ENCODE measurements at places on chromosomes 3 and 15.
A peak's percentile ranks its signal among the peaks of the same experiment; 100 is the strongest.

GRCh38 chr3:14200841-14201240 lies 22.2 kb downstream of the LSM3 start:
- DNase-seq = no peak

GRCh38 chr3:151199554-151200438 lies 3.2 kb downstream of the GPR171 start:
- DNase-seq = no peak

GRCh38 chr15:40043927-40044716 lies 5.1 kb upstream of the SRP14 start:
- no peak for DNase-seq

- no peak for DNase-seq
Measured at GRCh38 chr3:102112704-102113230, 263.5 kb downstream of the NFKBIZ start.

- no peak for DNase-seq
Measured at GRCh38 chr3:28877912-28878311, 403.0 kb upstream of the RBMS3 start.

- DNase-seq = peak; percentile 45
Measured at GRCh38 chr3:53496984-53497383, 2.6 kb downstream of the CACNA1D start.

- peak; percentile 40 for DNase-seq
Measured at GRCh38 chr15:38176155-38176554, 76.5 kb upstream of the SPRED1 start.

DNA sequence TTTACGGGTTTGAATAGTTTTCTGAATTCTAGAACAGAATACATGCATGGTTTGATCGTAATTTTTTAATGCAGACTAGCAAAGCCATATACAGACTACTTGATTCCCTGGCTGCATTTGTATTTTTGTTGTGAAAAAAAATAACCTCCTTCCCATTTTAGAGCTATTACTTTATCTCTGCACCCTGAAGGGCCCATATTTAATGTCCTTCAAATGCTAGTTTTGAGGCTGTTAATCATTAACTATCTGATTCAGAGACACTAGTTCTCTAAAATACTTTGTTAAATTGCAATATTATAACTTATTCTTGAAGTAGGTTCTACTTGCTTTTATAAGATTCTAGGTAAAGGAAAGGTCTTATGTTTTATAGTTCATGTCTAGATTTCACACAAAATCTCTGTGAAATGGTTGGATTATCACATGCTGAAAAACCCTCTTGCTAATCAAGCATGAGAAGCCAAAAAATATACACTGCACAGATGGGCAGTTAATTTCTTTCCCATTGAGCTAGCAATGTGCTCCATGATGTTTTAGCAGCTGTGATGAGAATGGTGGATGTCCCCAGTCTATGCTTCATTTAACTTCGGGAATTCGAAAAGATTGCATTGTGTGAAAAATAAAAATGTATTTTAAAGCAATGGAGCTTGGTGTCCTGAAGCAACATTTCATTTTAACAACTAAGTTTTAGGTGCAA lies 634.0 kb upstream of the BCHE start:
- DNase-seq = no peak

- DNase-seq = no peak
Measured at GRCh38 chr15:48733615-48734014, 77.3 kb downstream of the CEP152 start.

GRCh38 chr3:193910886-193911738 lies 224.8 kb upstream of the HES1 start:
- peak; percentile 66 for DNase-seq

DNA sequence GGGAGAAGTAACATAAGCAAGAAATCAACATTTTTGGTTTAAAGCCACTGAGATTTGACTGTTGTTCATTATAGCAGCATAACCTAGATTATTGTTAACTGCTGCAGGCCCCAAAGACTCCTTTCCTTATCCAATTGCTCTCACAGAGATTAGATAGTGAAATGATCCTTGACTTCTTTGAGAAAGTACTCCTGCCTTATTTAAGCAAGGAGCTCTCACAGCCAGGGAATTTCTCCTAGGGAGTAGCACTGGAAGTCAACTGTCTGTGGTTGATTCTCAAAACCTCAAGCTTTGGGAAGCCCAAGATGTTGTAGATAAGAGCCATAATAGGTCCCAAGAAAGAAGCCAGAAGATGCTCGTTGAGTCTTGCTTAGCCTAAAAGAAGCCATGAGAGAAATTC lies 151.8 kb upstream of the TSC22D2 start:
- no peak for DNase-seq

DNA sequence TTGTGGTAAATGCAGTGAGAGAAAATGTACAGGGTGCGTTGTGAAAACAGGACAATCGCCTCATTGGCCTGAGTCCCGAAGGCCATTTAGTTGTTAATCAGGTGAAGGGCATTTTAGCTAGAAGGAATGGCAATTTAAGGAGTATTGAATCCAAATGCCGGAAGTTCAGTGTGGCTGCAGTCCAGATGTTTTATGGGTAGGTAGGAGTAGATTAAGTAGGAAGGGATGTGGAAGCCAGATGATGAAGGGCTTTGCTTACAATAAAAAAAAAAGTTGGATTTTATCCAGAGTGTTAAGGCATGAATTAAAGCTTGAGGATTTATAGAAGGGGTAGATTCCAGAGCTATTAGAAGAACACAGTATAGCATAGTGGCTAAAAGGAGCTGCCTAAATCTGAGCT lies 572.7 kb downstream of the NLGN1 start:
- no peak for DNase-seq

GRCh38 chr3:61358364-61358763 lies 107.1 kb upstream of the FHIT start:
- DNase-seq = peak; percentile 93

DNA sequence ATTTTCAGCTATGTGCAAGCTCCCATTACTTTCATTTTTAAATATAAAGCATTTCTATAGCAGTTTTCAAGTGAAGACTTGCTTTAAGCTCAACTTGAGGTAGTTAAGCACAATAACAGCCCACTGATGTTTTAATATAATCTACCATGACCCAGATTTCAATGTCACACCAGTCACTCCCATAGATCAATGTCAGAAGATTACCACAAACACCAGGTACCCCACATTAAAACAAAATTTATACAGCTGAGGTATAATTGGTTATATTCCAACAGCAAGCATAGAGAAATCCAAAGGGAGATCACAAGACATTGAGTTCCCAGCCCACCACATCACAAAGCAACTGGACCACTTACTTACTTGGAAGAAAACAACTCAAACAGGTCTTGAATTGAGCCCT lies 22.8 kb downstream of the GTPBP8 start:
- DNase-seq = no peak

GRCh38 chr15:76340803-76341365 lies 4.3 kb downstream of the ISL2 start:
- DNase-seq = peak; percentile 61

DNA sequence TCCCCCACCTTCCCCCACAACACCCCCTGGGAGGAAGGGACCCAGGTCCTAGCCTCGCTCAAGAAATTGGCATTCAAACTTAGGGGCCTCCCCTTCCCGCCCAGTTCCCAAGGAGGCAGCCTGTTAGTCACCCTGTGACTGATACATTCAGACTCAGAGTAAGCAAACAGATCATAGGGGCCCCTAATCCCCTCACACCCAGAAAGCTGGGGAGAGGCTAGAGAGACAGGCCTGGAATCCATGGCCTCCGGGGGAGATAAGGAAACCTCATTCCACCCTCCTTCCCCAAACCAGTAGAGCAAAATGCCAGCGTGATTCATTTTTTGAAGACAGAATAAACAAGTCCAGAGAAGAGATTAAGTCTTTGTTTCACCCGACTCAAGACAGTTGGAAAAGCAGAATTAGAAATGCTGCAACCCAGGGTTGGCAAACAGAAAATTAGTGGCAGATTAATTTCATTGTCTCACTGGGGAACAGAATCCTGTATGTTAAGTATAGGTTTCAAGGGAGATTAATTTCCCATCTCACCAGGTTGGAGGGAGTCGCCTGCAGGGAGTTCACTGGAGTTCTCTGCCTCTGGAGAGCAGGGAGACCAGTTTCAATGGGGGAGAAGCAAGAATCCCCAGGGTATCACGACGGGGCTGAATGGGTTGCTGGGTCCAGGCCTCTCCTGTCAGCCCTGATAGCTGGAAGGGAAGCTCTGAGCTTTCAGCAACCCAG lies 268.3 kb downstream of the UACA start:
- peak; percentile 68 for DNase-seq

- DNase-seq = peak; percentile 65
Measured at GRCh38 chr3:126342991-126343648, 14.1 kb downstream of the KLF15 start.

- DNase-seq = no peak
Measured at GRCh38 chr15:91599261-91599660, 254.2 kb upstream of the SLCO3A1 start.

- DNase-seq = no peak
Measured at GRCh38 chr3:121707531-121708273, 41.8 kb downstream of the GOLGB1 start.

- no peak for DNase-seq
Measured at GRCh38 chr15:69323893-69324430, 25.2 kb downstream of the PAQR5 start.

GRCh38 chr3:185049710-185050109 lies 103.2 kb downstream of the C3orf70 start:
- DNase-seq = no peak

DNA sequence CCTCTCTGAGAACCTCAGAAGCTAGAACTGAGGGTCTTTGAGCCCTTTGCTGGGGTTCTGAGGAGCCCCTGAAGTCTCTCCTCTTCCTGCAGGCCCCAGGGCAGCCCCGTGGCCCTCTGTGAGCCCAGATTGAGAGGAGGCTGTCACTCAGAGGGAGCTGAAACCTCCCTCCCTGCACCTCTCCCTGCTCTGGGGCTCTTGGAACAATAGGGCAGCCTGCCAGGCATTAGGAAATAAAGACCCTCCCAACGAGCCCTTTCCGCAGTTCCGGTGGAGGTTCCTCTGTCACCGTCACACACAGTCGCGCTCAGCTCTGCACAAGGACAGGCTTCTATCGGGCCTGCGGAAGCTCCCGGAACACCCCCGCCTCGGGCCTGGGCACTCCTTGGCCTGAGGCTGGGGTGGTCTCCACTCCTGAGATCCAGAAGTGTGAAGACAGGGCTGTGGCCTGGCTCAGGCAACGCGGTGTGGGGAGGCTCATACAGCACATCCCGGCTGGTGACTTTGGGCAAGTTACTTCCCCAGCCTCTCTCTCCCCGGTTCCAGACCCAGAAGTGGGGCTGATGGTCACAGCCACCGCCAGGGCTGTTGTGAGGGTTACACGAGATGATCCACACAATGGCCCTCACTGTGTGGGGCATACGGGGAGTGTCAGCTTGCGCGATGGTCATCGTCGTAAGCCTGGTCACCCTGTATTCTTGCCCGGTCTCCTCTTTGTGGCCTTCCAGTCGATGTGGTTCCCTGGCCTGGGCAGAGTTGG lies 17.7 kb downstream of the MELTF start:
- DNase-seq = no peak

DNA sequence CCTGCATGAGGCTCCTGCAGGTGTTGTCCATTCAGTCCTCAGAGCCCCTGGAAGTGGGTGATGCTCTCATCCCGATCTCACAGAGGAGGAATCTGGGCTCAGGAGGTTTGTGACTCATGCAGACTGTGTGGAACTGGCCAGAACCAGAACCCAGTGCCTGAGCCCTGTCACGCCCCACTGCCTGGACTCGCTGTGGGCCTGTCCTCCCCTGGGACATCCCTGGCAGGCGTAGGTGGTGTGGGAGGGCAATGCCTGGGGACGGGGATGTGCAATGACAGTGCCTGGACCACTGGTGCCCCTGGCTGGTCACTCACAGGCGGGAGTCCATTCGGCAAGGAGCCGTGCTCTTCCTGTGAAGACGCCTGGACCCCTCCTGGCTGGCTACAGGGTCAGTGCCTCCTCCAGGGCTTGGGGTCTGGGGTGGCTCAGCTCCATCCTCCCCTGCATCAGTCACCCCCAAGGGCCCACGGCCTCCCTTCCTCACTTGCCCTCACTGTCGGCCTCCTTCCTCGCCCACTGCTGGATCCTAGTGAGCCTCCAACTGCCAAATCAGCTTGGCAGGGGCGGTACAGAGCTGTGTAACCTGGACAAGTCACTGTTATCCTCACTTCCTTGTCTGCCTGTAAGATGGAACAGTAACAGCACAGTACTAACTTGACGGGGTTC lies 14.9 kb downstream of the PSTPIP1 start:
- DNase-seq = no peak

GRCh38 chr15:89666184-89666857 lies 11.1 kb upstream of the KIF7 start:
- DNase-seq = no peak

DNA sequence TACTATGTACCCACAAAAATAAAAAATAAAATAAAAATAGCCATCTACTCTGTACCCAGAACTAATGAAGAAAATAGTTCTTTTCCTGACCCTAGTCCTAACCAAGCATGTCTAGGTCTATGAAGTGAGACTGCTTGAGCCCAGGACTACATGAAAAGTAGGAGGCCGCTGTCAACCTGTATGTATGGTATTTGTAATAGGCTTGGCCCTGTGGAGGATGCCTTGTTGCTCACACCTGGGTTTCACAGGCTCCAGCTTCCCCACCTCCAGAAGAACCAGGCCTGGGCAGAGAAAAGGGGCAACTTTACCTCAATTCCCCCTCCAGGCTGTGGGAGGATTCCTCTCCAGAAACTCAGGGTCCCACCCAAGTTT lies 6.8 kb upstream of the PKM start:
- no peak for DNase-seq

DNA sequence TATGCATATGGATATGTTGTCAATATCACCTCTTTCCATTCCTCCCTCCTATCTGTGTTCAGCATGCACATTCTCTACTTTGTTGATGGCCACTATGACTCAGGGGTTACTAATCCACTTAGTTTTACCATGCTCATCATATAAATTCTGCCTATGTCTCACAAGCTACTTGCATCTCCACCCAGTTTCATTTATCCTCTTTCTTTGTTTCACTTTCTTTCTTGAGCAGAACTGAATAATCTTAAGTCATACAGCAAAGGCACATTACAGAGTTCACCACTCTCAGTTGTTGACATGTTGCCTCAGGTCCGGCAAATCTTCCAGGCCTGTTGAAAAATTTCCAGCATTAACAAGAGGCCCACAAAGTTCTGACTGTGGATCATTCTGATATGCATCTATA lies 71.5 kb downstream of the SSR3 start:
- peak; percentile 70 for DNase-seq

DNA sequence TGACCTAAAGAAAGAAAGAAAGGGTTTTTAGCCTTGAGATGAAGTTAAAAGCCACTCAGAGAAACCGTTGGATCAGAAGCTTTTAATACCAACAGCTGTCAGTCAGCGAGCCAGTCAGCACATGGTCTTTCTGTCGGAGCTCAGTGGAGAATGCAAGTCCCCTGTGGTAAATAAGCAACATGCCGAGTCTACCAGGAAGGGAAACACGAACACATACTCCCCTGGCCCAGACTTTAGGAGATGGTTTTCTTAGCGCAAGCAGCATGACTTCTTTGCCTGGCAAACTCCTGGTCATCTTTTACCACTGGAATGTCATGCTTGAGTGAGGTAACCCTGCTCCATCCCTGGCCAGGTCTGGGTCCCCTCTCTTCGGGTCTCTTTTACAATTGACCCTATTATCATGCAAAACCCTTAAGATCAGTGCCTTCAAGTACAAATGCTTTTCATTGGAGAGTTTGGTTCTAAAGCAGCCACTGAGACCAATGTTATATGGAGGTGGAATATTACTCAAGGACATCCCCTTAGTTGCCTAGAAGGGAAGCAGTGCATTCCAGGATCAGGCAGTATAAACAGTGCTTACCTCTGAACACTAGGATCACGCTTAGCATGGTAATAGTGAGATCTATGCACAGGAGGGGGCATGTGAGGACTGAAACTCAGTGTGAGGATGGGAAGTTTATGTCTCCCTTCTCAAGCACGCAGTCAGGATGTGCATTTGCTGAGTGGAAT lies 28.2 kb downstream of the SLCO3A1 start:
- no peak for DNase-seq

GRCh38 chr15:27422997-27423396 lies 452.0 kb downstream of the GABRG3 start:
- no peak for DNase-seq

- DNase-seq = no peak
Measured at GRCh38 chr15:36301947-36302346, 277.5 kb upstream of the CDIN1 start.

Data from suppressor macrophage (primary cell).